H7 (cell line): ENCODE measurements at places on chromosomes 6 and 20. TPM values are rescaled to one million over a fixed set of nuclear protein-coding genes. Genes with fewer than 3 reads are reported as not detected.

TUBB1 gene
- total RNA-seq = not detected in 2 replicates

CHD6 gene
- 19.7 and 30.2 TPM in 2 replicates for total RNA-seq

C4A gene
- total RNA-seq = 0.35 and 1.5 TPM in 2 replicates

LINC00237 gene
- 3.7 and 5.4 TPM in 2 replicates for total RNA-seq

- peak; percentile 87 for DNase-seq
Observed at GRCh38 chr6:35727231-35727934, 9.4 kb upstream of the ARMC12 start.
